CD8-positive, alpha-beta memory T cell (primary cell): ENCODE measurements at places on chromosomes 3 and 15.

DNA sequence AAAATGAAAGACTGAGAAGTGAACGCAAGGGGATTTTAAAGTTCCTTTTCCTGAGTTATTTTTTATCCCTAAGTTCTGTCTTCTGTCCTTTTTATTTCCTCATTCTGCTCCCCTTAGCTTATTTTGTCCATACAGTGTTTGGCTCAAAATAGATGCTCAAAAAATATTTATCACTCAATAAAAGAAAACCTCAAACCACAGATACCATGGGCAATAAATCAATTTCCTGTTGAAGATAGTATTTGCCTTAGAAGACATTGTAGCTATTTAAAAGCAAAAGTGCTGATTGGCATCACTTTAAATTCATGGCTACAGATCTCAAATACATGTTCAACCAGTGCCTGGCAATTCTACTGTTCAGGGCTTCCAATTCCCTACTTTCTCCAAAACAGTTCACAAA is 316.5 kb upstream of the ADAMTS9 start:
- no peaks in the 10 kb centered on the region for H3K4me1 ChIP-seq
- no peak overlapping the region for H3K4me3 ChIP-seq
- no peak overlapping the region for H3K27ac ChIP-seq
- no peaks in the 10 kb centered on the region for H3K36me3 ChIP-seq
- DNase-seq, result no peak
- no peaks in the 10 kb centered on the region for H3K27me3 ChIP-seq

DNA sequence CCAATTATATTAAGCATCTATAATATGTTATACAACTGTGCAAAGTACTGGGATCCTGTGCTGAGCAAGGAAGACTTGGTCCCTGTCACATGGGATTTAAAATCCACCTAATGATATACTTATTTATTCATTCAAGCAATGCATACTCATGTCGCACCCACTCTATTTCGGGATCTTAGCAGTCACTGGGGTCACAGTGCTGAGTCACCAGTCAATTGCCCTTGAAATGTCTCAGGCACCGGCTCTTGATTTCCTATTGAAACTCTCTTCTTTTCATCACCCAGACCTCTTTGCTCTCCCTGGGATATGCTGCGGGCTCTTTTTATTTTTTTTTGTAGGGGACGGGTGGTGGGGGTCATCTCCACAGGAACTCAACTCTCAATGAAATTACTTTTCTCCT is 194.5 kb upstream of the GAP43 start:
- no peaks in the 10 kb centered on the region for H3K27me3 ChIP-seq
- no peak for DNase-seq
- H3K36me3 ChIP-seq, result no peaks in the 10 kb centered on the region
- no peak overlapping the region for H3K27ac ChIP-seq

DNA sequence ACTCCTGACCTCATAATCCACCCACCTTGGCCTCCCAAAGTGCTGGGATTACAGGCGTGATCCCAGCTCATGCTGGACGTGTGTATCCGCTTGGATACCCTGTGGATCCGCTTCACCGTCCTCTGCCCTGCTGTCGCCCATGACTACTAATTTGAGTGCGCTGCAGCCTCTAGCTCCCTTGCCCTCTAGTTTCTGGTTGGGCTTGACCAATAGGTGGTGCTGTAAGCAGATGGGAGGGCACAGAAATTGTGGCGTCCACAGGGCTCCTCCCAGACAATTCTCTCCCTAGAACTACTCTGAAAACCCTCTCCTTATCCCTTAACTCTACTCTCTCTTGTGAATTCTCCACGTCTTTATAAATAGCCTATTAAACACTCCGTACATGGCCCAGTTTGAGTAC is 36.2 kb downstream of the ZPLD1 start:
- H3K4me3 ChIP-seq, result no peak overlapping the region
- H3K36me3 ChIP-seq, result no peaks in the 10 kb centered on the region
- no peaks in the 10 kb centered on the region for H3K4me1 ChIP-seq
- H3K27me3 ChIP-seq, result no peaks in the 10 kb centered on the region

- no peaks in the 10 kb centered on the region for H3K36me3 ChIP-seq
- H3K27ac ChIP-seq, result no peak overlapping the region
- H3K4me1 ChIP-seq, result no peaks in the 10 kb centered on the region
- H3K4me3 ChIP-seq, result no peak overlapping the region
- DNase-seq, result no peak
Measured at GRCh38 chr3:158961471-158961870, 159.6 kb downstream of the MFSD1 start.

DNA sequence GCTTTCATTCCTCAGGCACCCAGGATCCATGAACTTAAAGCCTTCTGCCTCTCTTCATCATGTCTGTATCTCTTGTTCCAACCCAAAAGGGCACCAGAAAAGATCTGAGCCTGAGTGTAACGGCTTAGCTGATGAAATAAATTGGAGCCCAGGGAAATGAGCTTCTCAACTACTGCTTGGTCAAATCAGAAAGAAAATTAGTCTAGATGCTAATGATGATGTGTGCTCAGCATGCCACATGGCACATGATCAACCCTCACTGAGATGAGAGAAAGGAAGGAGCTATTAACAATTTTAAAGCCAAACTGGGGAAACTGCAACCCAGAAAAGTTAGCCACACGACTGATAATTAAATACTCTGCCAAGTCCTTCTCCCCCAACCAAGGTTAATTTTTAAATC is 325.7 kb downstream of the CNTN3 start:
- no peaks in the 10 kb centered on the region for H3K27me3 ChIP-seq
- H3K4me1 ChIP-seq, result no peaks in the 10 kb centered on the region
- no peak overlapping the region for H3K4me3 ChIP-seq
- no peaks in the 10 kb centered on the region for H3K36me3 ChIP-seq
- no peak for DNase-seq

GRCh38 chr3:30952786-30953185 is 58.3 kb upstream of the GADL1 start:
- H3K4me1 ChIP-seq, result no peaks in the 10 kb centered on the region
- no peak for DNase-seq
- H3K4me3 ChIP-seq, result no peak overlapping the region

DNA sequence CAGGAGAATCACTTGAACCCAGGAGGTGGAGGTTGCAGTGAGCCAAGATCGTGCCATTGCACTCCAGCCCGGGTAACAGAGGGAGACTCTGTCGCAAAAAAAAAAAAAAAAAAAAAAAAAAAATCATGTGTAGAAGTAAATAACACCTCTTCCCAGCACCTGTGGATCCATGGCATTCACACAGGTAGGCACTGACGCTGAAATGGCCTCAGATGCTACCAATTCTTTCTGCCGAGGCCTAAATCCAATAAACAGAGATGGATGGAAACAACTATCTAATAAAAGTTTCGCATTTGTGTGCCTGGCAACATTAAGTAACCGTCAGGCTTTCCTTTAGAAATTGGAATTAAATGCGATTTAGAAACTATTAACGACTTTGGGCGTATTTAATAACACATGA is 10.3 kb upstream of the LRRC2 start:
- H3K27me3 ChIP-seq, result no peaks in the 10 kb centered on the region
- DNase-seq, result no peak
- H3K36me3 ChIP-seq, result no peaks in the 10 kb centered on the region
- H3K4me3 ChIP-seq, result no peak overlapping the region
- peaks cover 4% of the 10 kb centered on the region for H3K4me1 ChIP-seq

GRCh38 chr3:125055331-125055912 is 375 bp downstream of the HEG1 start:
- H3K36me3 ChIP-seq, result no peaks in the 10 kb centered on the region
- H3K4me1 ChIP-seq, result peaks cover 44% of the 10 kb centered on the region
- H3K27ac ChIP-seq, result peak overlapping the region; percentile 77
- no peaks in the 10 kb centered on the region for H3K27me3 ChIP-seq
- DNase-seq, result peak; percentile 57

GRCh38 chr3:194691481-194692283 is 6.0 kb downstream of the FAM43A start:
- no peak overlapping the region for H3K4me3 ChIP-seq
- peaks cover 18% of the 10 kb centered on the region for H3K4me1 ChIP-seq
- no peaks in the 10 kb centered on the region for H3K36me3 ChIP-seq
- no peak for DNase-seq
- no peaks in the 10 kb centered on the region for H3K27me3 ChIP-seq

DNA sequence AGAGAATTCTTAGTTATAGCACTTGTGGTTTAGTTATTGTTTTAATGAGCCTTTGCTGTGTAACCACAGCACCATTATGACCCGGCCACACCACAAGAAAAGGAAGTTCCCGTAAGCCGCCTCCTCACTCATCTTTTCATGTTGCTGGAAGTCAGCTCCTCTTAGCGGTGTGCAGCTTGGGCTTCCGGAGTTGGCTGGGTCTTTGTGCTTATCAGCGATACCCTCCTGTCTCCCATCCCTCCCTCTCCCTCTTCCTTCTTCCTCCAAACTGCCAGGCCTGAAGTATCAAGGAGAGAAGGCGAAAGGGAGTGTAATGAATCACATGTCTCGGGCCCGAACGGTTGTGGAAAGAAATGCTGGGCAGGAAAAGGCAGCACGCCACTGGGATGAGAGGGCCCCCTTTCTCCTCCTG is 353.5 kb downstream of the MCTP2 start:
- H3K4me3 ChIP-seq, result no peak overlapping the region
- DNase-seq, result peak; percentile 49
- H3K27me3 ChIP-seq, result peaks cover 32% of the 10 kb centered on the region
- peaks cover 27% of the 10 kb centered on the region for H3K4me1 ChIP-seq

- H3K27ac ChIP-seq, result no peak overlapping the region
- H3K36me3 ChIP-seq, result no peaks in the 10 kb centered on the region
- DNase-seq, result no peak
- H3K27me3 ChIP-seq, result no peaks in the 10 kb centered on the region
- H3K4me3 ChIP-seq, result no peak overlapping the region
- peaks cover 8% of the 10 kb centered on the region for H3K4me1 ChIP-seq
Measured at GRCh38 chr15:81335631-81336030, 11.7 kb upstream of the STARD5 start.

GRCh38 chr3:53518495-53518981 is 24.1 kb downstream of the CACNA1D start:
- H3K4me3 ChIP-seq, result no peak overlapping the region
- H3K27ac ChIP-seq, result no peak overlapping the region
- H3K36me3 ChIP-seq, result no peaks in the 10 kb centered on the region
- no peak for DNase-seq
- no peaks in the 10 kb centered on the region for H3K4me1 ChIP-seq

- H3K36me3 ChIP-seq, result no peaks in the 10 kb centered on the region
- no peak for DNase-seq
- no peaks in the 10 kb centered on the region for H3K27me3 ChIP-seq
- H3K27ac ChIP-seq, result no peak overlapping the region
- no peaks in the 10 kb centered on the region for H3K4me1 ChIP-seq
- H3K4me3 ChIP-seq, result no peak overlapping the region
Measured at GRCh38 chr3:54225841-54226528, 103.6 kb downstream of the CACNA2D3 start.

GRCh38 chr3:157067114-157067513 is 92.8 kb downstream of the CCNL1 start:
- no peaks in the 10 kb centered on the region for H3K27me3 ChIP-seq
- H3K4me3 ChIP-seq, result no peak overlapping the region
- peak; percentile 30 for DNase-seq
- no peaks in the 10 kb centered on the region for H3K36me3 ChIP-seq
- peaks cover 23% of the 10 kb centered on the region for H3K4me1 ChIP-seq

DNA sequence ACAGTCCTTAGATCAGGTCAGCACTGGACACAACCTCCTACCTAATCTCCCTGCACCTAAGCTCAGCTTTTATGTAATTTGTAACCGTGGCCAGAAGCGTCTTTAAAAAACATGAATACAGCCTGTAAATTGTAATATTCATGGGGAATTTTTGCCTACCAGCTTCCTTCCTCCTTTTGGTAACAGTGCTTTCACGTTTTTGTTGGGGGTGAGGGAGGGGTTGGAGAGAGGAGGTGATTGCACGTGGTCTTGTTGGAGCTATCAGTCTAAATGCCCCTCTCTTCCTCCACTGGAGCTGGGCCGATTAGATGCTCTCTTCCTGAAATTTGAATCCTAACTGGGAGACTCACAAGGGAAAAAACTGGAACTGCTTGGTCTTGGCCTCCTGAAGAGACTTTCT is 35.1 kb upstream of the SCN5A start:
- H3K27ac ChIP-seq, result no peak overlapping the region
- H3K4me1 ChIP-seq, result no peaks in the 10 kb centered on the region
- H3K27me3 ChIP-seq, result no peaks in the 10 kb centered on the region
- H3K4me3 ChIP-seq, result no peak overlapping the region
- no peaks in the 10 kb centered on the region for H3K36me3 ChIP-seq

DNA sequence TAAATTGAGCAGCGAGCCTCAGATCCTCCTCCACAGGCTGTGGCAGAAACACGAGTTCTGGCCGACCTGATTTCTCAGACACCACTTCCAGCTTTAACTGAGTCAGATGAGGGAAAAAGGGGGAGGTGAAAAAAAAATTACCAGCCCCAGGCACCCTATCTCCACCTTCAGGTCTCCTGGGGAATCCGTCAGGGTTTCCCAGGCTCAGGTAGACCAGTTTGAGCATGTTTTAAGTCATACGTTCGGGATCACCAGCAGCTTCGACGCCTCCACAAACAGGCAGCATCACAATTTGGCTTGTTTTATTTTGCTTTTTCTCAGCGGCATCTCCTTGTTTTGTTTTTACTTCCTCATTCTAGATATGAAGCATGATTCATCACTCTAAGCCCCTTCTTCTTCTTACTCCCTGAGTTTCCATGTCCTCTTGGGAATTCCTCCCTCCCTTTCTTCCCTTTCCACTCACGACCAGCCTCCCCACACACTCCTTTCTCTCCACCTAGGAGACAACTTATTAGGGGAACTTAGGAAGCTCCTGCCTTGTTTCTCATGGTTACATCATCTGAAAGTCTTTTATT is 190.1 kb downstream of the ZNF621 start:
- no peaks in the 10 kb centered on the region for H3K4me1 ChIP-seq
- H3K27me3 ChIP-seq, result no peaks in the 10 kb centered on the region
- no peaks in the 10 kb centered on the region for H3K36me3 ChIP-seq
- no peak for DNase-seq

- no peaks in the 10 kb centered on the region for H3K36me3 ChIP-seq
- no peaks in the 10 kb centered on the region for H3K27me3 ChIP-seq
- no peak for DNase-seq
- H3K4me1 ChIP-seq, result peaks cover 17% of the 10 kb centered on the region
- H3K4me3 ChIP-seq, result no peak overlapping the region
Measured at GRCh38 chr3:172042136-172042662, 2.8 kb downstream of the FNDC3B start.

DNA sequence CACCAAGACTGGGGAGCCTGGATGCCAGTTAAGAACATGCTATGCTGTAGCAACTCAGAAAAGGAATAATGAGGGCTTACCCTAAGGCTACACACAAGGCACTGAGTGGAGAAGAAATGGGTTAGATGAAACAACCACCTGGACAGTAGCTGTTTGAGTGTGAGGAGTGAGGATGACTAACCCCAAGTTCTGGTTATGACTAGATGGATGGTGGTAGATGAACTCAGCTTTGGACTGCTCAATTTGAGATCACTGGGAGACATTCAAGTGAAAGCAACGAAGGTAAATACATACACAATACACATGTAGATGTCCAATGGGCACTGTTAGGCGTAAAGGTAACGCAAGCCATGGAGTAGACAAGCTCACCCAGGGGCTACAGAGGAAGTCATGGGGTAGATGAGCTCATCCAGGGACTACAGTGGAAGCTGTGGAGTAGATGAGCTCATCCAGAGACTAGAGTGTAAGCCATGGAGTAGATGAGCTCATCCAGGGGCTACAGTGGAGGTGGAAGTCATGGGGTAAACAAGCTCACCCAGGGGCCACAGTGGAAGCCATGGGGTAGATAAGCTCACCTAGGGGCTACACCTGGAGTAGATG is 98.3 kb downstream of the ANO10 start:
- H3K27me3 ChIP-seq, result no peaks in the 10 kb centered on the region
- H3K36me3 ChIP-seq, result no peaks in the 10 kb centered on the region
- H3K4me1 ChIP-seq, result no peaks in the 10 kb centered on the region
